ENCODE measurements at places on chromosomes 5 and 9. TPM values are rescaled to one million over a fixed set of nuclear protein-coding genes. Genes with fewer than 3 reads are reported as not detected.
A peak's percentile ranks its signal among the peaks of the same experiment; 100 is the strongest.

PKD2L2 gene
- polyA plus RNA-seq = not detected

- peak; percentile 55 for DNase-seq
Measured at GRCh38 chr5:150116667-150117400, 30.5 kb upstream of the CSF1R start.

ZFP2 gene
- polyA plus RNA-seq = 1.6 TPM

- DNase-seq = no peak
Measured at GRCh38 chr5:68265347-68265746, 49.8 kb downstream of the PIK3R1 start.

DNA sequence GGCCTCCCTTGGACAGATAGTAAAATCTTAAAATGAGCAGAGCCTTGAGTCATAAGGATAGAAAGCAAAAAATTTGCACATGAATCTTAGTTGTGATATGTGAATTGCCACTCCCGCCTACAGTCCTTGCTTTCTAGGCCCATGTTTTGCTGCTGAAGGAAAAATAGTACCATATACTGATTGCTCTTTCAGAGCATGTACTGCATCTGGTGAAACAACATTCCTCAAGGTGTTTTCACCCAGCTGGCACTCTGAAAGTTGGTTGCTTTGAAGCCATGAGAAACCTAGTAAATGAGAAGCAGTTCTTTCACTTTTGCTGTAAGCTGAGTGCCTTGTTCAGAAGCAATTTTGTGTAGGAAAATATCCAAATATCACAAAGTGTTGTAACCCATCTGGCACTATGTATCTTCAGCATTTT is 10.3 kb downstream of the CDC37L1 start:
- no peak for DNase-seq

- DNase-seq = no peak
Measured at GRCh38 chr5:41747301-41747700, 122.9 kb downstream of the OXCT1 start.

SCGB3A2 gene
- polyA plus RNA-seq = 0.43 TPM

- DNase-seq = no peak
Measured at GRCh38 chr9:3900673-3901318, 375.0 kb upstream of the RFX3 start.

DNA sequence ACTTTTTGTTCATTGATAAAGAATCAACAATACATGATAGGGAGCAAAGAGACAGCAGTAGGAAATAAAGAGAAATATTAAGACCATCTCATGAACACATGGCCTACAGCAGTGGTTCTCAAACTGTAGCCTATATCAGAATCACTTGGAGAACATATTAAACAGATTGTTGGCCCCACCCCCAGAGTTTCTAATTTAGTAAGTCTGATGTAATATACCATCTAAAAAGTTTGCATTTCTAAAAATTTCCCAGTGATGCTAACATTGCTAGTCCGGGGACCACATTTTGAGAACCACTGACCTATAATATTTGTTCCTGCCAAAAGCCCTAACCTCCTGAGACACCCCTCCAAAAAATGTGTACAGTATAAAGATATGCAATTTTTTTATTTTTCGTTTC is 306.2 kb upstream of the NREP start:
- DNase-seq = no peak

- DNase-seq = no peak
Measured at GRCh38 chr9:37587521-37587920, 4.9 kb downstream of the TOMM5 start.

DNA sequence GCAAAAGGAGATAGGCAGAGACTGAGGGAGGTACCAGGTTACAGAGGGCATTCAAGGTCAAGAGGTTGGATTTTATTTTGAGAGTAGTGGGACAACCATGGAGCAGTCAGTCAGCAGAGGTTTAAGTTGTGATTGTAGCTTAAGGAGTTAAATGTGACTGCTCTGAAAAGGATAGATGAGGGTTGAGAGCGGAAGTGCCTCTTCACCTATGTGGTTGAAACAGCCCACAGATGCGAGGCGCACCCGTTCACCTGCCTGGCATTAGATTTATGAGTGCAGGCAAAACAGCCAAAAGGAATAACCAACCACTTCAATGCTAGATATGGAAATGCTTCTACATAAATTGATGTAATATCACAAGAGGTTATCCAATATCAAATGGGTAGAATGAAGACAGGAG is 8.4 kb downstream of the ZNF474 start:
- no peak for DNase-seq

GRCh38 chr9:34124926-34125325 is 1.6 kb downstream of the DCAF12 start:
- no peak for DNase-seq

DNA sequence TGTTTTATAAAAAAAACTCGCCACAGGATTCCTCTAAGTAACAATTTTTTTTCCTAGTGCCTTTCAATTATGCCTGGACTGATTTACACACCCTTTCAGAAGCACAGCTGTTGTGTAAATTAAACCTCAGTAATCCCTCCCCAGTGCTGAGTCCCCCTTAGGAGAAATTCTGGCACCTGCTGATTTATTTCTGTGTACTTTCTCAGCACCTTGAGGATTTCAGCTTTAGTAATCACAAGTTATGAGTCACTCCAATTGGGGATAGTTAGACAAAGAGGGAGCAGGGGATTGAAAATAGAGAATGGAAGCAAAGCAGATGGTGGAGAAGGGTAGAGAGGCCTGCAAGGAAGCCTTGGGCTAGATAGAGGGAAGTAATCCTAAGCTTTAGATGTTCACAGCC is 171.7 kb downstream of the TTLL11 start:
- no peak for DNase-seq

- no peak for DNase-seq
Measured at GRCh38 chr5:172199446-172199845, 5.5 kb downstream of the EFCAB9 start.

- DNase-seq = no peak
Measured at GRCh38 chr9:69097064-69097463, 61.5 kb downstream of the FXN start.

IGFBPL1 gene
- polyA plus RNA-seq = 0.72 TPM

HIGD2A gene
- polyA plus RNA-seq = 69.2 TPM
